Karpas-422 (cell line): ENCODE measurements at places on chromosomes 6 and 20. TPM values are rescaled to one million over a fixed set of nuclear protein-coding genes. Genes with fewer than 3 reads are reported as not detected.

- no peaks in the 10 kb centered on the region for H3K4me1 ChIP-seq
- H3K4me3 ChIP-seq: no peak overlapping the region
- H3K27me3 ChIP-seq: no peaks in the 10 kb centered on the region
- H3K36me3 ChIP-seq: no peaks in the 10 kb centered on the region
- H3K27ac ChIP-seq: no peak overlapping the region
These were observed 35.4 kb upstream of the PIM1 start for GRCh38 chr6:37134396-37135191.

DNA sequence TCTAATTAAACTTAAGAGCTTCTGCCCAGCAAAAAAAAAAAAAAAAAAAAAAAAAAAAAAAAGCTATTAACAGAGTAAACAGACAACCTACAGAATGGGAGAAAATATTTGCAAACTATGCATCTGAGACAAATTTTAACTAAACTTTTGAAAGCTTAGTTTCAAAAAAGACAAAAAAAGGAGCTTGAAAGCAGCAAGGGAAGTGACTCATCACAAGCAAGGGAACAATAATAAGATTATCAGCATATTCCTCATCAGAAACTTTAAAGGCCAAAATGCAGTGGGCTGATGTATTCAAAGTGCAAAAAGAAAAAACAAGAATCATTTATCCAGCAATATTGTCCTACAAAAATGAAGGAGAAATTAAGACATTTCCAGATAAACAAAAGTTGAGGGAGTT is 158.6 kb downstream of the RNF144B start:
- H3K36me3 ChIP-seq: no peaks in the 10 kb centered on the region
- H3K27ac ChIP-seq: no peak overlapping the region
- H3K4me1 ChIP-seq: no peaks in the 10 kb centered on the region
- H3K4me3 ChIP-seq: no peak overlapping the region

GRCh38 chr6:14271789-14272736 is 154.5 kb downstream of the CD83 start:
- H3K4me3 ChIP-seq: no peak overlapping the region
- H3K27me3 ChIP-seq: no peaks in the 10 kb centered on the region
- H3K4me1 ChIP-seq: no peaks in the 10 kb centered on the region
- no peaks in the 10 kb centered on the region for H3K36me3 ChIP-seq
- no peak overlapping the region for H3K27ac ChIP-seq
- no peak for DNase-seq

GRCh38 chr20:62365814-62366369 is 1.2 kb downstream of the LAMA5 start:
- no peak overlapping the region for H3K27ac ChIP-seq
- H3K36me3 ChIP-seq: no peaks in the 10 kb centered on the region
- H3K27me3 ChIP-seq: no peaks in the 10 kb centered on the region

GRCh38 chr20:10972219-10972860 is 298.5 kb upstream of the JAG1 start:
- H3K36me3 ChIP-seq: no peaks in the 10 kb centered on the region
- no peaks in the 10 kb centered on the region for H3K27me3 ChIP-seq
- H3K4me1 ChIP-seq: no peaks in the 10 kb centered on the region
- H3K4me3 ChIP-seq: no peak overlapping the region
- H3K27ac ChIP-seq: no peak overlapping the region

DNA sequence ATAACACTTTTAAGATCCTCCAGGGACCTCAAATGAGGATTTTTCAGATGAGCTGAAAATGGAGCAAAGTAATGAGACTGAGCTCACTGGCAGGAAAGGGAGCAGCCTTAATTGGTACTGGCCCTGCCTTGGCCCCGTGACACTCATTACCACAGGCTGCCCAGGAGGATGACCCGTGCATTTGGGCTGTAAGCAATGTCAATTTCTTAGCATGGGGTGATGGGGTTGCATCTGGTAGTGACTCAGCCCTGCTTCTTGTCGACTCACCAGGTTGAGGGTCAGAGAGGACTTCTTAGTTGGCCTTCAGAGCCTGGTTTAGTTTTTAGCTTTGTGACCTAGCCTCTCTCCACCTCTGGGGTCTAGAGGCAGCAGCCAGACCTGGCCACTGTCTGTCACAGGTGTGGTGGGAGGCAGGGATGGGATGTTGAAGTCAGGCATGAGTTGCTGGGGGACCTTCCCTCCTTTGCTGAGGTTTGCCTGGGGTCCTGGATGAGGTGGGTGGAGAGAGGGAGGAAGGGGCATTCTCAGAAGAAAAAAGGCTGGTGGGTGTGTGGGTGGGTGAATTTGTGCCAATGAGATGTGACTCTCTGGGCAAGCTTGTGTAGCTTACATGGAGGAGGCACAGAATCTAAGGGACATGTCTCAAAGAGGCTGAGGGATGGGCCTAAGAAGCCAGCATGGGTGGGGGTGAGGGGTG is 25.9 kb upstream of the EPB41L1 start:
- peak overlapping the region; percentile 53 for H3K27ac ChIP-seq
- peak; percentile 47 for DNase-seq

Gene SLC4A11
- 0.36 and 0.60 TPM in 2 replicates for total RNA-seq

Gene MBOAT1
- not detected in 2 replicates for total RNA-seq

Gene NRSN2
- total RNA-seq: 18.2 and 28.3 TPM in 2 replicates
